ENCODE measurements at places on chromosomes 1 and 21.

DNA sequence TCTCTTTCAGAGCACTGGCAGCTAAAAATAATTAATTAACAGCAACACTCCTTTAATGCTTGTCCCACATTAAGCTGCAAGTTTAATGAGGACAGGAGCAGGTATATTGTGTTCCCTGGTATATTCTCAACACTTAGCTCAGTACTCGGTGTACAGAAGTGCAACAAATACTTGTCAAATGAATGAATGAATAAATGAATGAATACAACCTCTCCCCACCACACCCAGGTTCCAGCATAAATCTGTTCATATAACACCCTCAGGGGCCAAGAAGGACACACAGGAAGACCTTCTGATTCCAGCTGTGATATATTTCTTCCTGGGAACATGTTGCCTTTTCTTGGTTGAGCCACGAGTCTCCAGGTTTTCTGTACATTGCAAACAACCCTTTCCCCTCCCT, 38.1 kb upstream of the RD3 start:
- DNase-seq = no peak

DNA sequence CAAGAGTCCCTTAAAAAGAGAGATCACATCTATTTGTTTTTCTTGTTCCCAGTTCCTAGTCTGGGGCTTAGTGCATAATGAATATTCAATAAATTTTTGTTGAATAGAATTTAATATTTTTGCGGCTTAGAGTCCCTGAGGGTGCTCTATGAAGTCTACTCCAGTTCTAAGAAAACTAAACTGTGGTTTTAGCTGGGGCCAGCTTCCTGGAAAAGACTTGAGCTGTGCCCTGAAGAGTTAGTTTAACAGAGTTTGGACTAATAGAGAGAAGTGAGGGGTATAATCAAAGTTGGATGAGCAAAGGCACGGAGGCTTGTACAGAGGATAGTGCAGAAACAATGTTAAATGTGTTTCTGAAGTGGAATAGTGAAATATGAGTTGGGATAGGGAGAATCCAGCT, 168.9 kb downstream of the FASLG start:
- no peak for DNase-seq

DNA sequence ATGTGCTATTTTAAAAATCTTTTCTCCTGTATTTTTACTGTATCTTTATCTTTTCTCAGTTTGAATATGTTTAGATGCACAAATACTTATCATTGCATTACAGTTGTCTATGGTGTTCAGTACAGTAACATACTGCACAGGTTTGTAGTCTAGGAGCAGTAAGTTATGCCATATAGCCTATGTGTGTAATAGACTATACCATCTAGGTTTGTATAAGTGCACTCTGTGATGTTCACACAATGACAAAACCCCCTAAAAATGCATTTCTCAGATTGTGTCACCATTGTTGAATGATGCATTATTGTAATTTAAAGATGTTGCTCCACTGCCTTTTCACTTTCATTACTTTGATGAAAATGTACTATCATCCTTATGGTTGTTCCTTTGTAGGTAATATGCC, 64.9 kb upstream of the PRRX1 start:
- no peak for DNase-seq

GRCh38 chr21:41648591-41649031, 118.2 kb downstream of the RIPK4 start:
- no peak for DNase-seq

GRCh38 chr1:239483391-239483790, 97.0 kb downstream of the CHRM3 start:
- DNase-seq = no peak

- no peak for DNase-seq
Observed at GRCh38 chr1:178450871-178451270, 45.9 kb downstream of the CLEC20A start.

Measured in HEK293T (cell line).